ENCODE measurements at places on chromosomes 7 and 10. TPM values are rescaled to one million over a fixed set of nuclear protein-coding genes. Genes with fewer than 3 reads are reported as not detected.
A peak's percentile ranks its signal among the peaks of the same experiment; 100 is the strongest.

- H3K4me1 ChIP-seq, result peaks cover 6% of the 10 kb centered on the region
- no peak for DNase-seq
- H3K27me3 ChIP-seq, result peaks cover 2% of the 10 kb centered on the region
- H3K27ac ChIP-seq, result no peak overlapping the region
Observed at GRCh38 chr7:18352339-18353255, 143.0 kb upstream of the HDAC9 start.

- peaks cover 10% of the 10 kb centered on the region for H3K4me1 ChIP-seq
- DNase-seq, result no peak
- H3K27ac ChIP-seq, result no peak overlapping the region
- peak overlapping the region; percentile 53 for H3K4me3 ChIP-seq
Observed at GRCh38 chr10:124416733-124417132, 2.0 kb downstream of the OAT start.

- no peak overlapping the region for H3K27ac ChIP-seq
- H3K27me3 ChIP-seq, result peaks cover 4% of the 10 kb centered on the region
- no peak for DNase-seq
Observed at GRCh38 chr10:43963379-43963778, 314.7 kb upstream of the ZNF32 start.

DNA sequence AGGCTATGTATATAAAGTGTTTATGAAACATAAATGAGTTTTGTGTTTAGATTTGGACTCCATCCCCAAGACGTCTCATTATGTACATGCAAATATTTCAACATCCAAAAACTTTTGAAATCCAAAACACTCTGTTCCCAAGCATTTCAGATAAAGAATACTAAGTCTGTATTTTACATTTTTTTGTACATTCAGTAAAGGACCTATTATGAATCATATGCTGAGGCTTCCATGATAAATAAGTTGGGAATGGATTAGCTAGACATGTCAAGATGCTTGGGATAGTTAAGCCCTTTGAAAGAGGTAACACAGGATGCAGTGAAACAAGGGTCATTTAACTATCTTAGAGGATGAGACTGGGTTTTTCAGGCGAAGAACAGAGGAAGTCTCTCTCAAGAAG is 262.9 kb downstream of the SNX13 start:
- H3K4me1 ChIP-seq, result no peaks in the 10 kb centered on the region
- no peak overlapping the region for H3K27ac ChIP-seq
- DNase-seq, result no peak
- no peaks in the 10 kb centered on the region for H3K36me3 ChIP-seq
- H3K27me3 ChIP-seq, result no peaks in the 10 kb centered on the region
- no peak overlapping the region for H3K4me3 ChIP-seq

- H3K4me1 ChIP-seq, result no peaks in the 10 kb centered on the region
- no peak for DNase-seq
- H3K27ac ChIP-seq, result no peak overlapping the region
Observed at GRCh38 chr10:123109466-123109865, 26.3 kb upstream of the HMX3 start.

- peak overlapping the region; percentile 89 for H3K27ac ChIP-seq
- peak; percentile 58 for DNase-seq
- H3K4me3 ChIP-seq, result peak overlapping the region; percentile 70
- peaks cover 40% of the 10 kb centered on the region for H3K4me1 ChIP-seq
Observed at GRCh38 chr7:949021-949934, 5.2 kb downstream of the ADAP1 start.

- peaks cover 3% of the 10 kb centered on the region for H3K27me3 ChIP-seq
- no peaks in the 10 kb centered on the region for H3K36me3 ChIP-seq
- H3K4me1 ChIP-seq, result peaks cover 11% of the 10 kb centered on the region
- no peak overlapping the region for H3K4me3 ChIP-seq
- no peak overlapping the region for H3K27ac ChIP-seq
Observed at GRCh38 chr10:17779784-17780183, 27.8 kb downstream of the TMEM236 start.

DNA sequence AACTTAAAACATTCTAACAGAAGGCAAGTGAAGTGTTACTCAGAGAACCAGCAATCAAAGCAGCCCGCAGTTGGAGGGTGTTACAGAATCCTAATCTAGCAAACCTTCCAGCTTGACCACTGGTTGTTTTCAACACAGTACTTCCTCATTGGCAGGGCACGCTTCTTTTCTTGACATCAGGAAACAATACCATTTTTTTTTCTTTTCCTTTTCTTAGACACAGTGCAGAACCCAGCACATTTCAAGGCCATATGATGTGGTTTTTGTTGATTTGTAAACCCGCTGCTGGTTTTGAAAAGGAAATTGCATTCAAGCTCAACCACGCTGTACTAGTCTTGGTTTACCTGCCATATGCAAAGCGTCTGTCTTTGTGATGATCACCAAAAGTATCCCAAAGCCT is 33.4 kb downstream of the RHOBTB1 start:
- peaks cover 11% of the 10 kb centered on the region for H3K4me1 ChIP-seq
- peak overlapping the region; percentile 76 for H3K4me3 ChIP-seq
- DNase-seq, result peak; percentile 17
- H3K36me3 ChIP-seq, result no peaks in the 10 kb centered on the region

- no peaks in the 10 kb centered on the region for H3K36me3 ChIP-seq
- H3K27me3 ChIP-seq, result peaks cover 10% of the 10 kb centered on the region
- DNase-seq, result no peak
- peaks cover 1% of the 10 kb centered on the region for H3K4me1 ChIP-seq
Observed at GRCh38 chr10:22803261-22803885, 89.0 kb upstream of the PIP4K2A start.

- H3K36me3 ChIP-seq, result no peaks in the 10 kb centered on the region
- H3K4me1 ChIP-seq, result no peaks in the 10 kb centered on the region
- H3K27ac ChIP-seq, result no peak overlapping the region
- DNase-seq, result no peak
- H3K4me3 ChIP-seq, result no peak overlapping the region
Observed at GRCh38 chr7:91633013-91633441, 247.5 kb downstream of the MTERF1 start.

GRCh38 chr10:129960481-129961156 is 3.5 kb downstream of the EBF3 start:
- H3K27ac ChIP-seq, result no peak overlapping the region
- H3K4me3 ChIP-seq, result no peak overlapping the region
- peaks cover 31% of the 10 kb centered on the region for H3K4me1 ChIP-seq
- no peaks in the 10 kb centered on the region for H3K36me3 ChIP-seq
- DNase-seq, result no peak

GRCh38 chr7:157845203-157845835 is 508.5 kb downstream of the DNAJB6 start:
- H3K36me3 ChIP-seq, result no peaks in the 10 kb centered on the region
- no peaks in the 10 kb centered on the region for H3K27me3 ChIP-seq
- H3K4me3 ChIP-seq, result no peak overlapping the region

DNA sequence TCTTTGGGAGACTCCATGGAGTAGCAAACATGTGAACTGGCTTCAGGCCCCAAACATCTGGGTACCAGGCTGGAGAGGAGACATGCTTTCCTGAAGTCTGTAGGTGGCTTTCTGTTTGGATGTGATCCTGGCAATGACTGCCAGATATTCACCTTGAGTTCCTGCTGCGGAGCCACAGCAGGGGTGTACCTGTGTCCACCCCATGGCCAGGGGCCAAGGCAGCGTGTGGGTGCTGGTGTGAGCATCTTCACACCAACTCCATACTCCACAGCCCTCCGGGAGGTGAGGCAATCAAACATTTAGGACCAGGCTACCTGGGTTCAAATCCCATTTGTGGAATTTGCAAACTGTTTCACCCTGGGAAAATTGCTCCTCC is 113.0 kb downstream of the ADCY1 start:
- H3K36me3 ChIP-seq, result no peaks in the 10 kb centered on the region
- H3K4me3 ChIP-seq, result no peak overlapping the region
- no peaks in the 10 kb centered on the region for H3K4me1 ChIP-seq
- H3K27ac ChIP-seq, result no peak overlapping the region
- H3K27me3 ChIP-seq, result no peaks in the 10 kb centered on the region

GRCh38 chr7:139355320-139355719 is 4.4 kb upstream of the LUC7L2 start:
- H3K4me3 ChIP-seq, result no peak overlapping the region
- peaks cover 11% of the 10 kb centered on the region for H3K4me1 ChIP-seq
- peaks cover 5% of the 10 kb centered on the region for H3K36me3 ChIP-seq

The ZNF12 gene
- polyA plus RNA-seq, result 25.4 TPM

The GFRA1 gene
- not detected for polyA plus RNA-seq

The LHFPL3 gene
- not detected for polyA plus RNA-seq

The TMEM196 gene
- polyA plus RNA-seq, result not detected

The SPDYE2B gene
- polyA plus RNA-seq, result not detected

The ANKRD7 gene
- polyA plus RNA-seq, result not detected

The BMPER gene
- polyA plus RNA-seq, result not detected

Data from immature natural killer cell (primary cell).